ENCODE measurements at places on chromosomes 7 and 10. TPM values are rescaled to one million over a fixed set of nuclear protein-coding genes. Genes with fewer than 3 reads are reported as not detected.

Gene GALNT17
- polyA plus RNA-seq = not detected

Gene RSU1
- polyA plus RNA-seq = 138 TPM

Gene CH25H
- not detected for polyA plus RNA-seq

DNA sequence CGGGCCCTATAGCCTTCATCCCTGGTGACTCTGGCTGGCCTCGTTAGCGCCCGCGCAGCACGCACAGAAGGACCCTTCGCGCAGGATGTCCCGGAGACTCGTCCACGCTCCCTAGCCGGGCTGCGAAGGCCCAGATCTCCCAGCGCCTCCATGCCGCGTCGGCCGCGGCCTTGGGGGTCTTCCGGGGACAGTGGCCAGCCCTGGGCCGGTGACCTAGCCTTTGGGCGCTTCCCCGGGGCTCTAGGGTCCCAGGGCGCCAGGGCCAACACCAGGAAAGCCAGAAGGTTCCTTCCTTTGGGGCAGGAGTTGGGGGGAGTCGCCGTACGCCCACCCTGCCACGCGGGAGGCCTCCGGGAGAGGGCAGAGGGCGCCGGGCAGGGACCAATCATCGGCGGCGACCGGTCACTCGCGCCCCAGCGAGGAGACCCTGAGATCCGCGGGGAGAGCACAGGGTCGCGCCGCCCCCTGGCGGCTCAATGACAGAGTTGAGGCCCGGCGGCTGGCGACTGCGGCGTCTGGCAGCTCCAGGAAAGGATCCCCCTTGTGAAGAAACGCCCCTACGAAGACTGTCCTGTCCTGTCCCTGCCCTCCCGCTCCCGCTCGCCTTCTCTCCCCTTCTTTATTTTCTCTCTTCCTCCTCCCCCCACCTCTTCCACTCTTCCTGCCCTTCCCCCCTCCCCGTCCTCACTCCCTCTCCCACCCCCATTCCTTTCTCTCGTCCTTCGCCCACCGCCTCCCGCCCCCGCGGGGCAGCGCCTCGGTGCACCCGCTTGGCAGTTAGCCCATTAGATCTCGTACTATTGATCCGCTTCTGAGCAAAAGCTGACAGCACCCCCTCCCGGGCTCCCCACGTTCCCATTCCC lies 62.3 kb upstream of the LBX1 start:
- peaks cover 67% of the 10 kb centered on the region for H3K27me3 ChIP-seq
- H3K4me1 ChIP-seq = peaks cover 10% of the 10 kb centered on the region
- H3K4me3 ChIP-seq = peak overlapping the region; percentile 91
- no peak overlapping the region for H3K27ac ChIP-seq

DNA sequence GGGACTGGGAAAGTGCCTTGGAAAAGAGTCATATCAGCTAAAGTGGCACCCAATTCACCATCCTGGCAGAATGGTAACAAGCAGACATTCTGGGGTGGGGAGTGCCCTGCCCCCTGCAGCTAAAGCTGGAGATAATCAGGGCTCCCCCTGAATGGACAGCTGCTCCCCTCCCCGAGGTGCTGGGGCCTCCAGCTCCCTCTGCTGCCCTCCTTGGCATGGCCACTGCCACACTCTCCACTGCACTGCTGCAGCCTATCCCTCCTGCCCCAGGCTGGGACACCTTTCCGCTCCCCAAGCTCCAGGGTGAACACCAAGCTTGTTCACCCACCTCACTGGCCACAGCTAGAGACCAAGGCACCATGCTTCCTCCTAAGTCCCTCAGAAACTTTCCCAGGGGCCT lies 9.8 kb upstream of the PARD3 start:
- H3K27me3 ChIP-seq = peaks cover 4% of the 10 kb centered on the region
- no peaks in the 10 kb centered on the region for H3K4me1 ChIP-seq
- DNase-seq = no peak
- no peak overlapping the region for H3K27ac ChIP-seq
- H3K36me3 ChIP-seq = no peaks in the 10 kb centered on the region
- H3K4me3 ChIP-seq = no peak overlapping the region

- no peak for DNase-seq
- no peak overlapping the region for H3K4me3 ChIP-seq
- H3K4me1 ChIP-seq = no peaks in the 10 kb centered on the region
- no peaks in the 10 kb centered on the region for H3K36me3 ChIP-seq
- no peaks in the 10 kb centered on the region for H3K27me3 ChIP-seq
Measured at GRCh38 chr10:52351914-52352330, 37.8 kb downstream of the DKK1 start.

- no peaks in the 10 kb centered on the region for H3K36me3 ChIP-seq
- H3K4me1 ChIP-seq = peaks cover 6% of the 10 kb centered on the region
- no peak for DNase-seq
- no peak overlapping the region for H3K27ac ChIP-seq
- peaks cover 11% of the 10 kb centered on the region for H3K27me3 ChIP-seq
- H3K4me3 ChIP-seq = no peak overlapping the region
Measured at GRCh38 chr7:104816537-104816936, 197.5 kb upstream of the KMT2E start.

All from naive thymus-derived CD8-positive, alpha-beta T cell (primary cell).